Foreskin fibroblast (primary cell): ENCODE measurements at places on chromosomes 16 and 17.
A peak's percentile ranks its signal among the peaks of the same experiment; 100 is the strongest.

- no peak for DNase-seq
Observed at GRCh38 chr16:47037396-47037745, 63.9 kb upstream of the DNAJA2 start.

- no peak for DNase-seq
Observed at GRCh38 chr17:49482144-49482817, 12.8 kb upstream of the NGFR start.

DNA sequence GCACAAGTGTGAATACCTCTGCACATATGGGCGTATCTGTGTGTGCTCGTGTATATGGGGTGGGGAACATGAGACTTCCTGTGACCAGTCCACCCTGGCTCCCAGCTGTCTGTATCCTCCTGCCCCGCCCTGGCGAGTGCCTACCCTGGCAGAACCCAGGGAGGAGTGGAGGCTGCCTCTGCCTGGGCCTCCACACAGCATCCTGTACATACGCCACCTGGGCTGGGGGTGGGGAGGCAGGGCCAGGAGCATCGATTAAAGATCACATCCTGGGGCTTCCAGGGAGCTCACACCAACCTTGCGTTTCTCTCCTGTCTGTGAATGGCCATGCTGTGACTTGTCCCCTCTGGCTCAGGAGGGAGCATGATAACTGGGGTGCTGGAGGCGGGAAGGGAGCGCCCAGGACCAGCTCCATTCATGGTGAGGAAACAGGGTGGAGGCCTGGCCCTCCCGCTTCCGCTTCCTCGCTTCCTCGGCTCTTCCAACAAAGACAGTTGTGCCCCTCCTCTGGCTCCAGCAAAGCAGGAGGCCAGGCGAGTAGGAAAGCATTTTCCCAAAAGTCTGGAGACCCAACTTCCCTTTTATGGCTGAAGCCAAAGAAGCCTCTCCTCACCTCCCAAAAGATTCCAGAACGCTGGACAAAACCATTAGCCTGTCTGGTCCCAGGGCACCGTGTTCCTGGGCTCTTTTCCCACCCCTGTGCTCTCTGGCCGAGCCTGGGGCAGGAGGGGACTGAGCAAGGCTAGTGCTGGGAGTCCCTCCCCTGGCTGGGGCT, 22.9 kb downstream of the ADAM11 start:
- no peak for DNase-seq

DNA sequence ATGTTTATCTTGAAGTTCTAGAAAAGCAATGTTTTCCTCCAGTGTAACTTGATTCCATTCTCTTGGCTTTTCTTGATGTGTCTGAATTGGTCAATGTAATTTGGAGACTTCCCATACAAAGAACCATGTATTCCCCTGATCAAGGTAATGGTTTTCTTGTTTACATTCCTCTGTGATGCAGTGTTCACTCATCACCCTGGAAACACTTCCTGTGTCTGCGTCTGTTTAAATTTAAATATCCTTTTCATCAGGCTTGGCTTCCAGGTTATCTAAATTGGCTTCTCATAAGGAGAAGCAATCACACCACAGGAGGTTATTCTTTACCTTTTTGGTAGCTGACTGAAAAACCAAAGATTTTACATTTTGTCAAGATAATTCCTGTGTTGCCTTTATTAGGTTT, 237.3 kb upstream of the WSCD1 start:
- peak; percentile 33 for DNase-seq

- DNase-seq, result no peak
Observed at GRCh38 chr17:7336240-7337175, at the start of gene ACAP1. TSS of gene ACAP1 (plus strand) at chr17:7336529. CDS start at chr17:7336735, 206 bp downstream.

DNA sequence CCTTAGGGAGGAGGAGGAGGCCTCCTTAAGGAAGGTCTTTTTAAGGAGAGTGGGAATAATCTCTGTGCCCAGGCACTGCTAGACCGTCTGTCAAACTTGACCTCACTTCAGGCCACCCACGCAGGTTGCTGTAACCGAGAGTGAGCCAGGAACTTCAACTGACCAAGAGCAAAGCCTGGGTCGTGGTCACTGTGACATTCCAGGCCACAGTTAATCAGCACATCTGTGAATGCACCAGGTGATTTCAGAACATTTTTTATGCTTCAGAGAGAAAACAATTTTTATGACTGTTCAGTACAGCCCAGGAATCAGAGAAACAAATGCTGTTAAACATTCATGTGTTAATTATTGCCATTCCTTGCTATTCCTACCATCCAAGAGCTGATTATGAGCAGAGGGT, 226.6 kb upstream of the ASIC2 start:
- no peak for DNase-seq

DNA sequence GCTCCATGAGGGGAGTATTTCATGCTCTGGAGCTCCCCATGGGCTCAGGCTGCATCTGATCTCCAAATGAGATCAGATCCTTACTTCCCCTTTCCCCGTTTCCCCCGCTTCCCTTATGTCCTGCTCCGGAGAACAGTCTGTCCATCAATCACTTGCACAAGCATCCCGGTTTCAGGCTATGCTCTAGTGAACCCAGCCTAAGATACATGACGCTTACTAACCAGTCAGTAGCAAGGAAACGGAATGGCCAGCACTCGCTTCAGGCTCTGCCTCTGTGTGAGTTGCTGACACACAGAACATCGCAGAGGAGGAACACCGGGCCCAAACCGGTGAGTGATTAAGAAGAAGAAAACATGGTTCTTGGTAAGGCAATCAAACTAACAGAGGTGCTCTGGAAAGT, 9.4 kb upstream of the ATP5MC1 start:
- DNase-seq, result no peak

DNA sequence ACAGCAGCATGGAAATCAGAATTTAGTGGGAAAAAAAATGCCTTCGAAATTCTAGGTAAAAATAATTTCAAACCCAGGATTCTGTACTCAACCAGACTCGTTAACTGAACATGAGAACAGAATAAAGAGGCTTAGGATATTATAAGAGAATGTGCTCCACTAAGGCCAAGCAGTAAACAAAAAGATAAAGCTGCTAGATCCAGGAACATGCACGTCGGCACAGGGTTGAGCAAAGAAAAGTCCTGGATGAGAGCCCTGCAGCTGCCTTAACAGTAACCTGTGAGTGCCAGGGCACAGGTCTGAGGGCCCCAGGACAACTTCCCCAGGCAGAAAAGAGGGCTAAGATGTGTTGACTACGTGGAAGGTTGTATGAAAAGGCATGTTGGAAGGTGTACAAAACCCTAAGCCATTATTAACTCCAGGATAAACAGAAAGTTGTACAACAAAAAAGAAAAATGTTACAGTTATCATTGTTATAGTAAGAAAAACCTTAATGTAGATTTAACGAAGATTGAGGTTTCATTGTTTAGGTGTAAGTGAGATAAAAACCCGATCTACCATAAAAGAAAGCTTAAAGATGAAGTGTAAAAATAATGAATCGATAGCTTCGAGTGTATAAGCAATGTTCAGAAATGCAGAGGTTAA, 42.3 kb upstream of the RBFOX3 start:
- DNase-seq, result no peak
